IPS-NIHi11 (cell line): ENCODE measurements at places on chromosomes 1 and 21.

GRCh38 chr1:225451340-225451739 is 23.5 kb upstream of the LBR start:
- DNase-seq, result no peak

DNA sequence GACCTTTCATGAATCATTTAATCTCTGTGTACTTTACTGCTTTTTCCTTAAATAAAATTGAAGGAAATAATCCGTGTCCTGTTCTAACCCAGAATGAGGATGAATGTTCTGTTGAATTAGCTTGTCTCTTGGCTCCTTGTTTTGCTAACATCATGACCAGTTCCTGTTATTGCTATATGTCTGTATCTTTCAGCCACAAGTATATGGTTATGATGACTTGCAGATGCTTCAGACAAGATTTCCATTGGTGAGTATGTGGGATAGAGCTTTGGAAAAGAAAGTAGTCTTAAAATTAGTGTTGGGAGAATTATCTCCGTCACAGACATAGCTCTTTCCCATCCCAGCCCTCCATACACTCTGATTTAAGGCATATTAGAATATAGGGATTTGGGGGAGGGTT is 13.6 kb upstream of the HAX1 start:
- no peak for DNase-seq

- peak; percentile 12 for DNase-seq
These were observed 425.3 kb downstream of the USP25 start for GRCh38 chr21:16154951-16155635.

DNA sequence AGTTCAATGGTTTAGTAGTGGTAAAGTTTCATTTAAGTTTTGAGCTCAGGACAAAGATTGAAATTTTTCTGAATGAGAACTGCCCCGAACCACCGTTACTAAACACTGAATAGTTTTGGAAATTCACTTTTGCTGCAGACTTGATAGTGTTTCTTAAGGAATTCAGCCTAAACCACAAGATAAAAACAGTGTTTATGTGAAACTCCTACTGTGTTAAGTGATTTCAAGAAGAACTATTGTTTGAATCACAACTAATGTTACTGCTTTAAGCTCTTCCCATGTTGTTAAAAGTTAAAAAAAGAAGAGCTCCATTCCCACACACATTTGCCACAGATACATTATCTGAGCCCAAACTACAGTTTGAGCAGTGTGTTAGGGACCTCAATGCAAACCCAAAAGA is 159.2 kb downstream of the DYRK1A start:
- no peak for DNase-seq

GRCh38 chr21:37757606-37758376 is 158.5 kb downstream of the KCNJ6 start:
- no peak for DNase-seq

GRCh38 chr1:51491166-51491981 is 27.7 kb downstream of the EPS15 start:
- peak; percentile 36 for DNase-seq

DNA sequence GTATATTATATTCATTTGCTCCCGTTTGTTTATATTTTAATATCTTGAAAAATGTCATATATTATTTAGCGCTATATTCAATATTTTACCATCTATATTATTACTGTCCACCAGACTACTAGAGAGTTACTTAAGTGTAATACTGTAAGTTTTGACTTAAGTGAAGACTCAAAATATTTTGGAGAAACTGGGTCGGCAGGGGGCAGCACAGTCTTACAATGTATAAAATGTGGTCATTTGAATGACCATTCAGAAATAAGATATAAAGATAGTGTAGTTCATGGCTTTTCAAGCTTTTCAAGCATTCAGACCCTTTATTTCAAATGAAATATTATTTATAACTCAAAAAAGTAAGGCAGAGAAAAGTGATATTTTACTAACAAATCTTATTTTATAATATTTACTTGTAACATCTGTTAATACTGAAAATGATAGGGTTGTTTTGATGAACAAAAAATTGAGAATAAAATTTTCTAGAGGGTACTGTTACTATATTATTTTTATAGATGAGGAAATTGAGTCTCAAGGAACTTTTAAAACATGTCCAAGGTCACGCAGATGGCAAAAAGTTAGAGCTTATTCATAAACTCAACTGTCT is 89.0 kb upstream of the SERTAD4 start:
- peak; percentile 50 for DNase-seq

GRCh38 chr21:25220169-25220568 is 387.1 kb downstream of the MRPL39 start:
- DNase-seq, result no peak

DNA sequence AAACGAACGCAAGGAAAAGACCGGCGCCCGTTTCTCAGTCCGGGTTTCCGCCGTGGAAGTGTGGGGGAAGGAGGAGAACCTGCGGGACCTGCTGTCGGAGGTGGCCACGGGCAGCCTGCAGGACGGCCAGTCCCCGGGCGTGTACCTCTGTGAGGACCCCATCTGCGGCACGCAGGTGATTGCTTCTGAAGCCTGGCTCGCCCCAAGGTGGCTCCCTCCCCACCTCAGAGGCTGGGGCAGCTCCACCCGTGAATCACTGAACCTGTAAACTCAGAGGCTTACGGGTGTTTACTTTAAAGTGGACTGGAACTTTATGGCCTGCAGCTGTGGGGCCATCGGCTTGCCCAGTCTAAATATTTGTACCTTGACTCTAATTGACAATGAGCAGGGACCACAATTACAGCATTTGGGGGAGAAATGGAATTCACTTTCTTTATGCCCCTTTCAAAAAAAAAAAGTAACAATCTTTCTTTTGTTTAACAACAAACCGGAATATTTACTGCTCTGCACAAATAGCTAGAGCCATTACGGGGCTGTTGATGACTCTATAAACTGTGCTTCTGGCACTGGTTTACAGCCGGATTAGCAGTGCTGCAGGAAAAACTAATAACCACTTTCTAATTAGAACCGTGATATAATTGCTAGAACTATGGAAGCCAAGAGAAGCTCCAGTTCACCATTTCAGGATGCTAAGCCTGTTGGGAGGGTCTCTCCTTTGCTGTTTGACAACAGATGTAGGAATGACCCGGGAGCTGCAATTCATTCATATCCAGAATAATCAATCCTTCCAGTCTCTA is 454.8 kb downstream of the KIF26B start:
- DNase-seq, result no peak

- DNase-seq, result peak; percentile 29
These were observed 10.6 kb downstream of the RXRG start for GRCh38 chr1:165434281-165434680.

DNA sequence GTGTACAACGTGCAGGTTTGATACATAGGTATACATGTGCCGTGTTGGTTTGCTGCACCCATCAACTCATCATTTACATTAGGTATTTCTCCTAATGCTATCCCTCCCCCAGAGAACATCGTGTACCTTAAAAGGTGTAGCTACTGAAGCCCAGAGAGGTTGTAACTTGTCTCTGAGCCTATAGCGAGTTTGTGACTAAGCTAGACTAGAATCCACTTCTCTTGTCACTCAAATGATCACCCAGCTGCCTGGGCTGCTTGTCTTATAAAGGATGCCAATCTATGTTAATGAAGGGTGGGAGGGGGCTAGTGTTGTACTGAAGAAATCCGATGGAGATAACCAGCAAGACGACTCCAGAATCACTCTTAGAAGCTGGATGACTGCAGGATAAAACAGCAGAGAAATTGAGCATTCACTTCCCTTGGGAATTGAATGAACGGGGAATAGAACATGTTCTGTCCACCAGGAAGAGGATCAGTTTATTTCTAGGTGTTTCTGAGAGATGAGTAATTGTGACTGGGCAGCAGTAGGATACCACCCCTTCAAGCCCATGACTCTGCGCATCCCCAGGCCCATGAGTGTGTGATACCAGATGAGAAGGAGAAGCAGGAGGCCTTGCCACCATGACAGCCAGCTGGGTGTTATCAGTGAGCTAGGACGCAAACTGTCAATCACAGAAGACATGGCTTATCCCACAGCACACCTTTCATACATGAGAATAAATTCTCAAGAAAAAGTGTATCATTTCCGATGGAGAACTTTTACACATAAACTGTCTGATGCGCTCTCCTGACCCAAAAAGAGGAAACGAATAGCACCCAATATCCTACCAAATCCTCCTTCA is 390.4 kb downstream of the NTNG1 start:
- no peak for DNase-seq

DNA sequence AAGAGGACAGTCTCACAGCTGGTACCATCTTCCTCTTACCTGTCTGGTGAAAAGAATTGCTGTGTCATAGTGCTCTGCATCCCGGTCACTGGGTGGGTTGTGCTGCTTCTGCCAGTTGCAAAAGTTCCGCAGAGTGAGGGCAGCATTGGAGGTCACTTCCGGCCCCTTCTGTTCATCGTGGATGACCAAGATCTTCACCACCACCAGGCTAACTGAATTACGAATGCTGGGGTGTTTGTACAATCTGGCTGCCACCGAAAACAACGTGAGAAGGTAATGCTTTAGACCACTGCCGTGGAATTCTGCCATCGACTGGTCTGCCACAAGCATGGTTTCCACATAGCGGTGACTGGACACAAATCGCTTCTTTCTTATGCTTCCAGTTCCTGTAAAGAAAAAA is 2.9 kb downstream of the ADAMTS1 start:
- DNase-seq, result no peak

DNA sequence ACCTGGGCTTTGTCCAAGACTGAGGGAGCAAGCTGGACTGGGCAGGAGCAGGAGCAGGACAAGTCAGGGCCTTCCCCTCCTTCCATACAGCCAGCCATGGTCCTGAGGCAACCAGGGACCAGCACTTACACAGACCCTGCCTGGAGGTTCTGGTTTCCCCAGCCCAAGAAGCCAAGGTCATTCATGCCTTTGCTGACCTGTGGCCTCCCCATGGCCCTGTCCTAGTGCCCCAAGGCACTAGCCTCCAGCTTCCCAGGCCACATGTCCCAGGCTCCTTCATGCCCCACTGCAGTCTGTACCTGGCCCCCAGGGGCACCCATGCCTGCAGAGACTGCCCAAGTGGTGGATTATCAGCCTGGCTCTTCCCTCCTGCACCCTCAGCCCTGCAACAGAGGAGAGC is 243.9 kb downstream of the TOMM20 start:
- DNase-seq, result no peak

DNA sequence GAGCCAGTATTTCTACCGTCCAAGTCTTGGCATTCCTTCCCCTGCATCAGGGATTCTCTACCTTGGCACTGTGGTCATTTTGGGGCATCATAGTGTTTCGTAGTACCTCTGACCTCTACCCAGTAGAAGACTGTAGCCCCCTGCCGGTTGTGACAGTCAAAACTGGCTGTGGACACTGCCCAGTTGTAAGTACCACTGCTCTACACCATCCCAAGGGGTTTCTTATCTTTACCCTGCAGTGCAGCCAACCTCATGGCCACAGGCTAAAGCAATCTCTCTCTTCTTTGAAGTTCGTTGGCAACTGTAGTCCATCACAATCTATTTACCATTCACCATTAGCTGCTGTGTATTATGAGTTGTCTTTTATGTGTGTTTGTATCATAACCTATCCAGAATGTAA is 29.3 kb upstream of the ERO1B start:
- no peak for DNase-seq

DNA sequence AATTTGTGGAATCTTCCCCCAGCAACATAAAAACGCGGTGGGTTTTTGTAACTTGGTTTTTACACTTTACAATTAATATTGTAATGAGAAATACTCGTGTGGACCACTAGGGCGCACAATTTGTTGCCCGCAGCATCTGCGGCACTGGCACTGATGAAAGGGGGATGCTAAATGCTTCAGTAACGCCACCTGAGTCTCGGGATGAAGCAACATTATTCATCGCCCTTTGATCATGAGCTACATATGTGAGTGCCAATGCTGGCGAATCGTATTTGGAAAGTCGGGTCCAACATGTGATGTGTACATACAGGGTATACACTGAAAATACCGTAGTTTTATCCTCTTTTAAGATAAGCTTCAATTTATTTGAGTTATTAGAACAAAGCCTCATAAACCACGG is 34.2 kb upstream of the COX20 start:
- DNase-seq, result peak; percentile 65
